ENCODE measurements at places on chromosomes 5 and 9.

DNA sequence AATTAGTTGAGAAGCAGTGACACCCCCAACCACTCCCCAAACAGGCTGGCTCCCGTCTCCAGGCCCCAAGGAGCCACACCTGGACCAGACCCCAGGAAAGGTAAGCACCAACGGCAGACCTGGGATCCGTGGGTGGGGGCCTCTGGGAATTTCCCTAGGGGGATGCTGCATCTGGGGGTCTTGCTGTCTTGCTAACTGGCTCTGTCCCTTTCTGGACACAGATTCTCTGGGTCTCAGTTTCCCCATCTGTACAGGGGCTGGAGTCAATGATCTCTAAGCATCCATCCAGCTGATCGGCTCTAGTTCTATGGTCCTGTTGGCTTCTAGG, 27.9 kb upstream of the IL17B start:
- DNase-seq = no peak

DNA sequence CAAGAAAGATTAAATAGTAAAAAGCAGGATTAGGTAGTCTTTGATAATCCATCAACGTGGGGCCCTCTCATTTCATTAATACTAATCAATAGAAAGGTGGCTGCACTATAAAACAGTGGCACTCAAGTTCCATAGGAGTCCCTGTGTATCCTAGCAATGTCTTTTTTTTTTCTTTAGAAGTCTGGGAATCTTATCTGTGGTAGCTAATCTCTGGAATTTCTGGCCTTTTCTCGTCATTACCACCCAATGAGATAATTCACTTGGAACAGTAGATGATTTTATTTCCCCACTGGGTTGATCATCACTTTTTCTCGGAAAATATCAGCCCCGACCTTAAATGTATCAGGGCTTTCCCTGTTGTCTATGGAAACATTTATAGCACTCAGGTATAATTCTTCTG, 86.8 kb upstream of the CDH6 start:
- DNase-seq = no peak

GRCh38 chr5:115262011-115262320, 711 bp downstream of the PGGT1B start:
- no peak for DNase-seq

GRCh38 chr9:1918622-1919021, 96.5 kb upstream of the SMARCA2 start:
- DNase-seq = no peak

DNA sequence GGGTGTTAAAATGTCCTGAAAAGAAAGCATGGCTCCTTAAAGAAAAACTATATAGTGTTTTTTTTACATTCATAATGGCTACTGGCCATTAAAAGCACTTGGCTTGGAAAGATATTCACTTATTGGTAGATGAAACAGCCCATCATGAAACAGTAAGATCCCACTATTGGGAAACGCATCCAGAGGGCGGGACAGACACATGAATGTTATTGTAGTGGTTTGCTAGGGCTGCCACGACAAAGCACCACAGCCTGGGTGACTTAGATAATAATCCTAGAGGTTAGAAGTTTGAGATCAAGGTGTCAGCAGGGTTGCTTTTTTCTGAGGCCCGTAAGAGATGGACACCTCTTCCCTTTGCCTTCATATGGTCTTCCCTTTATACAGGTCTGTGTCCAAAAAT, 139.4 kb upstream of the ANKH start:
- DNase-seq = no peak

GRCh38 chr5:937151-937924, 44.7 kb downstream of the TRIP13 start:
- no peak for DNase-seq

- no peak for DNase-seq
These were observed 44.0 kb downstream of the NIPAL4 start for GRCh38 chr5:157504053-157504452.

GRCh38 chr5:142235050-142235797, 89.6 kb downstream of the SPRY4 start:
- DNase-seq = no peak

DNA sequence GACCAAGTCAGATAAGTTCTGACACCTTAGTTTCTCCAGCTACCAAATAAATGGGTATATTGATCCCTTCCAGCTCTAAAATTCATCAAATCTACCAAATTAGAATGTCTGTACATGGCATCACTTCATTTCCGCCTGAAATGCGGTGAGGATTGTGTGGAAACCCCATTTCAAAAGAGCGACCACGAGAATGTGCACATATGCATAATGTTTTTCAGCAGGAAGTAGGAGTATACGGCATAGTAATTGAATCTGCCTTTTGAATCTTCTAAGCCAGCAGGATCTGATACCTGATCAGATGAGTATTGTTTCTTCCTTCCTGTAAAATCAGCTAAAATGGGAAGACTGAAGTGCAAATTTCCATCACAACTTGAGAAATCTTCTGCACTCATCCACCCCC, 418.6 kb downstream of the TMEM38B start:
- no peak for DNase-seq

DNA sequence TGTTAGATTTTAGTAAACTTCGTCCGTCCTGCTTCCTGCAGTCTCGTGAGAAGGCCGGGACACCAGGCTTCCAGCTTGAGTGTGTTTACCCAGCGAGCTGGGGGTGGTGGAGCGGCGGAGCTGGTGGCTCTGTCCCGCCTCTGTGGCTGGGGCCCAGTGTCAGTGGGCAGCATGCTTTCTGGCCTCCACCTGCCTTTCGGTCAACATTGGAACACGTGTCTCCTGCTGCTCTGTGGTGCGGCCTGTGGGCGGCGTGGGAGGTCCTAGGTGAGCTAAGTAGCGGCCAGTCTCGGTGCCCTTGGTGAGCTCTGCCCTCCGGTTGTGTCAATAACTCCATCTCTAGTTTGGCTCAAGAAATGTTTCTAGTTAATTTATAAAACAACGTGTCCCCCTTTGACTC, 125.9 kb downstream of the GADD45G start:
- DNase-seq = no peak

DNA sequence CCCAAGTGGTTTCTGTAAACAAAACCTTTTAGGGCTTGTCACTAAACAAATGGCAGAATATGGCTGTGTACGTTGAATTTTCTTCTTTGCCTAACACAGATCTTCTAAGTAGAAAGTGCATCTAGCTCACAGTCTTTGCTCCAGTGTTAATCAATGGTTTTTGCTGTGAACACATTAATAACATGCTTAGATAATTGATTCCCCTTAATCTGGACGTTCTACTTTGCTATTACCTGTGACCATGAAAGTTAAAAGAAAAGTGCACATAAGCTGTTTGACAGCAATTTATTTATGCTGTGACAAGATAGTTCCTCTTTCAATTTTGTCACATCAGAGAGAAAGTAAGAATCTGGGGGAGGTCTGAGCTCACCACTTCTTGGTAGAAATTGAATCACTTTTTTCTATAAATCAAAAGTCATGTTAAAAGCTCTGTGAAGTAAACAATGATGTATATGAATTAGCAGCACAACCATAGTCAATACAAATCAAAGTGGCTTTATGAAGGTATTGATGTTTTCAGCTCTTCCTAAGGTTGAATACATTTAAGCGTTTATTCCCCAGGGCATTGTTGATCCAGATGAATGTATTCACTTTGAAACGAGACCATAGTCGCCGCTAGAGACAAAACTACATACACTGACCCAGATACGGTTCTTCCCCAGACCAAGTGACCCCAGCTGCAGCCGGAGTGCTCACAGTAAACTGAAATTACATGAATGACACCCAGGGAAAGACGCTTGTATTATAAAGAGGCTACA, 174.6 kb upstream of the ZNF608 start:
- no peak for DNase-seq

GRCh38 chr9:114452219-114453165, 52.8 kb downstream of the WHRN start:
- DNase-seq = no peak

DNA sequence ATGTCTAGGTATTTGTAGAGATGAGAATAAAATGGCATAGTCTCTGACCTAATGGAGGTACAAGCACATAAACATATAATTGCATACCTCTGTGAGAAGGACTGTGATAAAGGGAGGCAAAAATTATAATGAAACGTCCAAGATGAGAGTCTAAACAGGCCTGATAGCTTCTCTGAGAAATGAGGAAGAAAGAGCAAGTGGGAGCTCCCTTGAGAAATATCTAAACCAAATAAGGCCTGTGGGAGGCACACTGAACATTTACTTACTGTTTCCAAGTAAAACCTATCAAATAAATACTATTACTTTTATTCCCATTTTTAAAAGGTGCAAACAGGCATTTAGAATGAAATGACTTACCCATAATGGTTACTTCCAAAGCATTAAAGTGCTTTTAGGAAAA, 125.6 kb upstream of the PAPPA start:
- no peak for DNase-seq

DNA sequence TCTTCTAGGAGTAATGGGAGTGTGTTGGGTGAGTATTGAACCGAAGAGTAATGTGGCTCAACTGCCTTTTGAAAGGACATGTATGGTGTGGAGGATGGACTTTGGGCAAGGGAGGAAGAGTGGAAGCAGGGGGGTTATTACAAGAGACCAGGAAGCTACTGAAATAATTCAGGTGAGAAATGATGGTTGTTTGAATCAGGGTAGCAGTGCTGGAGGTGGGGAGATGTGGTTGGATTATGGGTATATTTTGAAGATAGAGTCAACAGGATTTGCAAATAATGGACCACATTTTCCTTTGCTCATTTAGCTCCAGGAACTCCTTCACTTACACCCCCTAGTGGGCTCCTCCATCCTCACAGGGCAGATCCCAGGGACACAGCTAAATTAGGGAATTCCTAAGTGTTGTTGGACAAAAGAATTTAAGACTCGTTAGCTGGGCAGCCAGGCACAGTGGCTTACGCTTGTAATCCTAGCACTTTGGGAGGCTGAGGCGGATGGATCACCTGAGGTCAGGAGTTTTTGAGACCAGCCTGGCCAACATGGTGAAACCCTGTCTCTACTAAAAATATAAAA, 1.2 kb upstream of the SLC4A9 start:
- no peak for DNase-seq

GRCh38 chr5:52995914-52996313, 6.8 kb downstream of the ITGA2 start:
- no peak for DNase-seq

- no peak for DNase-seq
These were observed 614.1 kb downstream of the PTPRD start for GRCh38 chr9:9998491-9999287.

DNA sequence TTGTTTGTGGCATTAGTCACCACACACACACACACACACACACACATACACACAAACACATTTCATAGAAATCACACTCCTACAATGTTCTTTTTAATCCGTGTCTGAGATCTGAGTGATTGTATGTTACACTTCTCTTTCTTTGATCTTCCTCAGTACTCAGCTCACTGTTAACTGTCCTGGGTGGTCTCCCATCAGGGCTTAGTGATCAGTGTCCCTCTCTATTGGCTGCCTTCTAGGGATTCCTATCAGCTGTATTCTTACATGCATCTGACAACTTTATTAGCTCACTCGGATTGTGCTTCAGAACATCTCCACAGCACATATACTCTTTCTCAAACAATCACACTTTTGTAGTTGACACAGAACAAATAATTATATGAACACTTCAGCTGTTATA, 170.2 kb upstream of the POU5F2 start:
- no peak for DNase-seq

- no peak for DNase-seq
These were observed 51.1 kb downstream of the C9orf50 start for GRCh38 chr9:129569502-129570449.

- no peak for DNase-seq
These were observed 67.6 kb upstream of the NR3C1 start for GRCh38 chr5:143471041-143471509.

DNA sequence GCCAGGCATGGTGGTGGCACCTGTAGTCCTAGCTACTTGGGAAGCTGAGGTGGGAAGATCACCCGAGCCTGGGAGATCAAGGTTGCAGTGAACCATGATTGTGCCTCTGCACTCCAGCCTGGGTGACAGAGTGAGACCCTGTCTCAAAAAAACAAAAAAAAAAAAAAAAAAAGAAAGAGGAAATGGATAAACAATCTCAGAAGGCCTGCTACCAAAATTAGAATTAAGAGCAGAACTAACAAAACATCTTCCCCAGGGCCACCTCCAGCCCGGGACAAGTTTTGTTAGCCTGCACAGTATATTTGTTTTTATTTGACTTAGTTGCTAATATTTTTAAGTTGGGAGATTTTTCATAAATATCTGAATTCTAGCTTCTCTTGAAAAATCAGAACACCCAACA, 23.1 kb downstream of the PAX5 start:
- no peak for DNase-seq

DNA sequence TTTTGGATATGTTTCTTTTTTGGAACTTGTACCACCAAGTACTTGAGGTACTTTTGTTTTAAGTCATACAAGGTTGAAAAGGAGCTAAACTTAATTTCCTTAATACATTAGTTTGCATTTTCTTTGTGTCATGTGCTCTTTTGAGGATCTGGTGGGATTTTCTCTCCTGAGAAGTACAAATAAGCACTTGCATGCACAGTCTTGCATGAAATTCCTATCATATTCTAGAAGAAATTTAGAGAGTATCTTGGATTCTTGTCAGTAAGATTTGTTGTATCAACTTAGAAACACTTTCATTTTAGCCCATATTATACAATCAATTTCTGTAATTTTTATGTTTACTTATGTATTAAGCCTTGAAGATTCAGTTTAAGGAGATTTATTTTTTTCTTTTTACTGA, 64.9 kb downstream of the CCNH start:
- no peak for DNase-seq

DNA sequence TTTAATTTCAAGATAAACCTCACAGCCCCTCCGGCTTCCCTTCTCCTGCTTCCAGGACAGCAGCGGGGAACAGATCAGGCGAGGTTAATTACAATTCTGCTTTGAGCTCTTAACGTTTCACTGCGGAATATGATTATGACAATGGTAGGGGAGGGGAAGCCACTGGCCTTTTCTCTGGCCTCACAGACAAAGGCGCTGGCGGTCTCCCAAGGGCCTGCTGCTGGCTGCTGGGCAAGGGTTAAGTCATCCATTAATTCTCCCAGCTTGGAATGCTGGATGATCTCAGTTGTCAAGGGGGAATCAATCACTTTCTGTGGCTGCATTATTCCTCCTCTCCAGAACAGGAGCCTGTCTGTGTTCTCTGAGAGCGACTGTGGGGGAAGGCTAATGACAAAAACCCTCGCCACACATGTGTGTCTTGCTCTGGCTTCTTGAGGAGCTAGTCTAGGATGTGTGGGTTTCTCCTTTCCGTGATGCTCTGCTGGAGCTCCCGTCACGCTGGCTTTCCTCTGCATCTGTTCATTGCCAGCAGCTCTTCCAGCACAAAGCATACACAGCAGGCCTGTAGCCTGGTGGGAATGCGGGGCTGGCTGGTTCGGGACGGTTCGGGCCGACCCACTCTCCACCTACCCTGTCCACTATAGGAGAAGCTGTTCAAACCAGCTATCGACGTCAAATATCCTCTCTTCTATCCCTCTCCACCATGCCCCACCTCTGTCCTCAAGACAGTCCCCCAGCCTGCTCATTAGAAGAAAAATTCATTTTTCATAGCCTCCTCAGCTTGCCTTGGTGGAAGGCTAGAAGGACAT, 82.8 kb downstream of the DCP2 start:
- no peak for DNase-seq

- no peak for DNase-seq
These were observed 9.2 kb upstream of the DDX46 start for GRCh38 chr5:134749415-134749814.
